ENCODE measurements at places on chromosomes 6 and 20.
A peak's percentile ranks its signal among the peaks of the same experiment; 100 is the strongest.

DNA sequence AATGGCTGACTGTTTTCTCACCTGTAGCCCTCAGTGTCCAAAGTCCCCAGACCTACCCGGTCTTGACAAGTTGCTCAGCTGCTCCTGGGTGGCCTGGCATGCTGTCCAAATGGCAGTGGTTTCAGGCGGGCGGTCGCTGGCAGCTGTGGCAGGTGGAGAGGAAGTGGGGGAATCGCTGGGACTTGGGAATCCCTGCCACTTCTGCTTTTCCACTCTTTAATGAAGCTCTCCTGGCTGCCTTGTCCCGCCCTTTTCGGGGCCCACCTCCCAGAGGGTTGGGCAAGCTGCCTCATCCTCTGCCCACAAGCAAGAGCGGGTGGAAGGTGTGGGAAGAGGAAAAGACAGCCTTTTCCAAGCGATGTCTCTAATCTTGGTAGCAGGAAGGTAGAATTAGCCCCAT, at the start of gene OCSTAMP:
Gene OCSTAMP (minus strand): TSS at position 194 of the 400 bp plus-strand sequence. CDS start 94 bp downstream, at position 100.
- DNase-seq, result peak; percentile 21

- DNase-seq, result no peak
Measured at GRCh38 chr6:133644548-133644891, 244.4 kb upstream of the TCF21 start.

DNA sequence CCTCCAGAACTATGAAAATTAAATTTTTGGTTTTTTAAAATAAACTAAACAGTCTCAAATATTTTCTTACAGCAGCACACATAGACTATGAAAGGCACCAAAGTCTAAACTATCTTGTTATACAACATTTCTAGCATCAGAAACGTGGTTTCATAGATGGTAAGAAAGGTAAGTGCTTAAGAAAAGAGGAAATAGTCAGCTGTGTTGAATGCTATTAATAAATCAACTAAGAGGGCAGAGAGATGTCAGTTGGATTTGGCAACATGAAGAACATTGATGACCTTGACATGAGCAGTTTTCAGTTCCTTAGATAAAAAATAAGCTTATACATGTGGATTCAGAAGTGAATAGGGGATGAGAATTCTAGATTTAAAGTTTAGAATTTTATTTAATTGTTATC, 113.6 kb downstream of the RFX6 start:
- no peak for DNase-seq

DNA sequence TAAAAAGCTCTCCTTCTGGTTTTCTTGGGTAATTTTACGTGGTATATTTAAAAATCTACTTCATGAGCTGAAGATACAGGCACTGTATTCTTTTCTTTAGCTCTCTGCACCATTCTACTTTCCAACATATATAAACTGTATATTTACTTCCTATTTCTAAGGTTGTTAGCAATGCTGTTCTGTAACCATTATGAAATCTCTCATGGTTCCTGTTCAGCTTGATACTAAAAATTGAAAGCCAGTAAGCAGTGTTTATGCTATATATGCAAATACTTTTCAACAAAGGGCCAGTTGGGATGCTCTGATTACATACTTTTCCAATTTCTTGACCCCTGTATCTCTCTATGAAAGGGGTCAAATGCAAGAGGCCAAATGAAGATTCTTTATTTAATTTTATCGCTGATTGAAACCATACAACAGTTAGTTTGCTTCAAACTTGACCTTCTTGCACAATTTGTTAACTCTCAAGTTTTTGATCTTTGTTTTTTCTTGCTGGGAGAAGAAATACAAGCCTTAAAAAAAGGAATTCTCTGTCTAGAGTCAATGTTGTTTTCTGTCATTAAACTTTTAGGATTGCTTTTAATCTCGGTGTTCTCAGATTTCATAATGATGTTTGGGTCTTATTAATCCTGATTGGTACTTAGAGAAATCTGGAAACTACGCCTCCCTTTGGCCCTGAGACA, 223.2 kb downstream of the PRL start:
- peak; percentile 46 for DNase-seq

- no peak for DNase-seq
Measured at GRCh38 chr20:58701431-58702160, 9.0 kb downstream of the NPEPL1 start.

DNA sequence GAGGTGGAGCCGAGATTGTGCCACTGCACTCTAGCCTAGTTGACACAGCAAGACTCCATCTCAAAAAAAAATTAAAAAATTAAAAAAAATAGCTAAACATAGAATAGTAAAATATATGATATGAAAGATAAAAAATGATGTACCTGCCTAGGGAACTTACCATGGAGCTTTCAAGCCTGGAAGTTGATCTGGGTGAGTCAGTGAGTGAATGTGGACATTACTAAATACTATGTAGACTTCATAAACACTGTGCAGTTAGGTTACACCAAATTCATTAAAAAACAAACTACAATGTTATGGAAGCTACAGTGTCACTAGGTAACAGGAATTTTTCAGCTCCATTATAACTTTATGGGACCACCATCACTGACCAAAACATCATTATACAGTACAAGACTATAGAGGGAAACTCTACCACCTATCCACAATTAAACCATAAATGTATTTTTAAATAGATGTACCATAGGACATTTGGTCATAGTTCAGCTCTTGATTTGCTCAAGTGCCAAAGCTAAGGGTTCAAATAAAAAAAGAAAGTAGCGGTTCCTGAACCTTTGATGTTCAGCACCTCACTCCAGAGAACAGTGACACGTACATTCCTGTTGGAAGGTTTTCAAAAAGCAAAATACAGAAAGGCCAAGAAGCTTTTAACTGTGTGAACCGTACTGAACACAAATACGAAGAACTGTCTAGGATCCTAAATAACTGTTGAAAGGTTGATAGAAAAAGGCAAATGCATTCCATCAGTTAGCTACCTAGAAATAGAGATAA, 52.4 kb upstream of the SPDEF start:
- no peak for DNase-seq

- DNase-seq, result peak; percentile 89
Measured at GRCh38 chr6:14711056-14711703, 534.7 kb upstream of the JARID2 start.

GRCh38 chr6:26270903-26271667, 93.9 kb upstream of the BTN3A2 start:
- peak; percentile 87 for DNase-seq

DNA sequence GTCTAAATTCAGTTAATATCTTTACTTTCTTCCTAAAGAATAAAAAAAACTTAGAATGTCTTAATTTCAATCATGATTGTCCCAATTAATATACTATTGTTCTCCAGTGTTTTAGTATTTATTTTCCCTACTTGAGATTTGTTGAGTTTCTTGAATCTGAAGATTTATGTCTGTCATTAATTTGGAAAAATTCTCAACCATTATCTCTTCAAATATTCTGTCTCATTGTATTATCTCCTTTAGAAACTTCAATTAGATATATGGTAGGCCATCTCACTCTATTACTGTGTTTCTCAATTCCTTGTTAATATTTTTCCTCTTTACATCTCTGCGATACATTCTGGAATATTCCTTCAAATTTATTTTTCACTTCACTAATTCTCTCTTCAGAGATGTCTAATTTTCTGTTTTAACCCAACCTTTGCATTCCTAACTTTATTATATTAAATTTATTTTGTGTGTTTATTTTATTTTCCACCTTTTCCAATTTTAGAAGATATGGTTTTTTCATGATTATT, 268.6 kb downstream of the QKI start:
- no peak for DNase-seq

DNA sequence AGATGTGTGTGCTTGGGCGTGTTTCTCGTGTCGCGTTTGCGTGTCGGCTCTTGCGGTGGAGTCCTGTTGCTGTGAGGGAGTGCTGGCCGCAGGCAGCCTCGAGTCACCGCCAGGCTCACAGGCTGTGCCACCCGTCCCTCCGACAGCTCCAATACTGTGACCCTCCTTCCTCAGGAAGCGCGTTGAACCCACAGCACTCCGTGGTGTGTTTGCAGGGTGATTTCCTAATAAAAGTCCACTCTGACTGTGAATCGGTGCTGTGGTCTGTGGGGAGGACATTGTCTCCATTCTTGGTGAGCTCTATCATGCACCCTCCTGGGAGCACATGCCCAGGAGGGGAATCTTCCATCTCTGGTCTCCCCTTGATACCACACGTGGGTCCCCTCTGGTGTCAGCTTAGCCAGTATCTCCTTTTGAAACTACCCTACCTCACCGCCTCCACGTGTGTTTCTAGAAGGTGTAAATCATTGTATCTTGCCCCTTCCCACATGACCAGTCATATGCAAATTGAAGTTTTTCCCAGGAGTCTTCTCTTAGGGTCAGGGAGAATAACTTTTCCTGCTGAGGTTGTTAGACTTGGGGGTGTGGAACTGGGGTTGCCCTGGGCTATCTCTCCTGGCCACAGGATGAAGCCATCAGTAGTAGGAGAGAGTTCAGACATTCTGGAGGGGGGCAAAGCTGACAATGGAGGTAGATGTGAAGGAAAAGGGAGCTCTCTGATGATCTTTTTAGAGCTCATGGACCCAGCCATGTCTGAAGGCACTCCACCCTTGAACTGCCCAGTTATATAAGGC, 13.3 kb upstream of the PCMTD2 start:
- no peak for DNase-seq

DNA sequence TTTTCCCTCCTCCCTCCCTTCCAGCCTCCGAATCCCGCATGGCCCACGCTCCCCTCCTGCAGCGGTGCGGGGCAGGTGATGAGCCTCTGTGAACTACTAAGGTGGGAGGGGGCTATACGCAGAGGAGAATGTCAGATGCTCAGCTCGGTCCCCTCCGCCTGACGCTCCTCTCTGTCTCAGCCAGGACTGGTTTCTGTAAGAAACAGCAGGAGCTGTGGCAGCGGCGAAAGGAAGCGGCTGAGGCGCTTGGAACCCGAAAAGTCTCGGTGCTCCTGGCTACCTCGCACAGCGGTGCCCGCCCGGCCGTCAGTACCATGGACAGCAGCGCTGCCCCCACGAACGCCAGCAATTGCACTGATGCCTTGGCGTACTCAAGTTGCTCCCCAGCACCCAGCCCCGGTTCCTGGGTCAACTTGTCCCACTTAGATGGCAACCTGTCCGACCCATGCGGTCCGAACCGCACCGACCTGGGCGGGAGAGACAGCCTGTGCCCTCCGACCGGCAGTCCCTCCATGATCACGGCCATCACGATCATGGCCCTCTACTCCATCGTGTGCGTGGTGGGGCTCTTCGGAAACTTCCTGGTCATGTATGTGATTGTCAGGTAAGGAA, at the start of gene OPRM1:
Gene OPRM1 (plus strand): TSS at position 10 of the 612 bp plus-strand sequence. CDS start 305 bp downstream, at position 315.
- peak; percentile 17 for DNase-seq

GRCh38 chr6:15017261-15017660, 228.6 kb upstream of the JARID2 start:
- DNase-seq, result peak; percentile 26

GRCh38 chr6:167568407-167569024, 243.6 kb downstream of the TTLL2 start:
- DNase-seq, result no peak

DNA sequence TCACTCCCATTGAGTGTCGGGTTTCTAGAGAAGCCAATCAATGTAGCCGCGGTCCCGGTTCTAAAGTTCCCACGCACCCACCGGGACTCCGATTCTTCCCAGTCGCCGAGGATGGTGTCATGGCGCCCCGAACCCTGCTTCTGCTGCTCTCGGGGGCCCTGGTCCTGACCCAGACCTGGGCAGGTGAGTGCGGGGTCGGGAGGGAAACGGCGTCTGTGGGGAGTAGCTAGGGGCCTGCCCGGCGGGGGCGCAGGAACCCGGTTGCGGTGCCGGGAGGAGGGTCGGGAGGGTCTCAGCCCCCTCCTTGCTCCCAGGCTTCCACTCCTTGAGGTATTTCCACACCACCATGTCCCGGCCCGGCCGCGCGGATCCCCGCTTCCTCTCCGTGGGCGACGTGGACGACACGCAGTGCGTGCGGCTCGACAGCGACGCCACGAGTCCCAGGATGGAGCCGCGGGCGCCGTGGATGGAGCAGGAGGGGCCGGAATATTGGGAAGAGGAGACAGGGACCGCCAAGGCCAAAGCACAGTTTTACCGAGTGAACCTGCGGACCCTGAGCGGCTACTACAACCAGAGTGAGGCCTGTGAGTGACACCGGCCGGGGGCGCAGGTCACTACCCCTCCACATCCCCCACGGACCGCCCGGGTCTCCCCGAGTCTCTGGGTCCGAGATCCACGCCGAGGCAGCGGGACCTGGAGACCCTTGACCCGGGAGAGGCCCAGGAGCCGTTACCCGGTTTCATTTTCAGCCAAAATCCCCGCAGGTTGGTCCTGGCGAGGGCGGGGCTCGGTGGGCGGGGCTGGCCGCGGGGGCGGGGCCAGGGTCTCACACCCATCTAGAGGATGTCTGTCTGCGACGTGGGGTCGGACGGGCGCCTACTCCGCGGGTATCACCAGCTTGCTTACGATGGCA, 35.2 kb upstream of the HLA-G start:
- peak; percentile 84 for DNase-seq

- DNase-seq, result no peak
Measured at GRCh38 chr6:41557335-41557734, 11.2 kb downstream of the FOXP4 start.

DNA sequence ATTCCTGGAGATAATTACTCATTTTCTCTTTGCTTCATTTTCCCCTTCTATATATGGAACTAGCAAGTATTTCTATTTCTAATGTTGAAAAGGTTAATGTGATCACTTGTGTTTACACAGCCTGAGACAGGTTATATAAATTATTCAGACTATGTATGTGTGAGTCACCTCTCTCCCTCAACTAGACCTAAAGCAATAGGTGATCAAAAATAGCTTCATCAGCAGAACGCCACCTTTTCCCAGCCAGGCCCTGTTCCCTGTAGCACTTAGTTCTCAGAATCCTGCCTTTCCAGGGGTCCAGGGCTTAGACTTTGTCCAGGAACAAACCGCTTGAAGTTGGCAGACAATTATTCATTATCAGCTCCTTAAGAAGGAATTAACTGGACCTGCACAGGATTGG, 125.3 kb upstream of the EXOC2 start:
- no peak for DNase-seq

- DNase-seq, result no peak
Measured at GRCh38 chr6:163459007-163459406, 44.5 kb downstream of the QKI start.

- no peak for DNase-seq
Measured at GRCh38 chr6:70956451-70957283, at the start of gene B3GAT2. B3GAT2 (minus strand) TSS chr6:70957060; CDS start chr6:70956429, 631 bp downstream.

- no peak for DNase-seq
Measured at GRCh38 chr6:107787589-107787960, 36.5 kb downstream of the SCML4 start.

DNA sequence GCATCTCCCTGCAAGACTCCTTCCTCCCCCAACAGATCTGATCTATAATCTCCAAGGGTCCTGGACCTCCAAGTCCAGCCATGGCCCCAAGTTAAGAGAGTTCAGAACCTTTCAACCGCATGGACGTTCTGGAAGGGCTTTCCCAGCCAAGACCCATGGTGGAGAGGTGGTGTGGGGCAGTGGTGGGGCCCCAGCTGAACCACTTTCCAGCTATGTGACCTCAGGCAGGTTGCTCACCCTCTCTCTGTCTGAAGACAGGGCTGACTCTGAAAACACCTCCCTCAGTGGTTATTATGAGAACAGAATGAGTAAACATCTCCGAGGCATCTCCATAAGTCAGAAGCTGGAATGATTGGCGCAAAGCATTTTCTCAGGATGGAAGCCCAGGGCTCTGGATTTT, 887 bp downstream of the CLPS start:
- no peak for DNase-seq

DNA sequence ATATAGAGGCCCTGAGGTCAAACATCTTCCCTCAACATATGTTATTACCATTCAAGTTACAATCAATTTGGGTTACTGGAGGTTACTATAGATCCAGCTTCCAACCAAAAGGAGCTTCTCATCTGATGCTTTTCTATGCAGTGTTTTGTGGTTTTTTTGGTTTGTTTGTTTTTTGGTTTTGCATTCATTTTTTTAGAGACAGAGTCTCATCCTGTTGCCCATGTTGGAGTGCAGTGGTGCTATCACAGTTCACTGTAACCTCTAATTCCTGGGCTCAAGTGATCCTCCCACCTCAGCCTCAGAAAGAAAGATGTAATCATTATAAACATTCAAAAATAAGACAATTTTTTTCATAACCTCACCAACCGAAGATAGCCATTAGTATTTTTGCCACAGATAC, 124.4 kb upstream of the JARID2 start:
- no peak for DNase-seq

All from suppressor macrophage treated with lipopolysaccharide for 4 hours (primary cell).